GF-D8 (cell line): ENCODE measurements at places on chromosomes 6 and 20.

DNA sequence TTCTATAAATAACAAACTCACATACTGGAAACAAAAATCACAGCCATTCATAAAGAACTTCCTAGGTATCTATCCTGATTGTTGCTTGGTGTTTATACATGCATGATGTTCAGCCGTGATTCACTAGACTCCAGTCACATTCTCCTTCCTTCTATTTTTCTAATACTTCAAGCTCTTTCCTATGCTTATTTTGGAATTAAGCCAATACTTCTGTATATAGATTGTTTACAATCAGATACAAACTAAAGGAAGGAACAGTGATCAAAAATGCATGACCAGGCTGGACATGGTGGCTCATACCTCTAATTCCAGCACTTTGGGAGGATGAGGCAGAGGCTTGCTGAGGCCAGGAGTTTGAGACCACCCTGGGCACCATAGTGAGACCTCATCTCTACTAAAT is 377.5 kb upstream of the IRAK1BP1 start:
- DNase-seq, result no peak

- no peak for DNase-seq
These were observed 43.2 kb upstream of the NOTCH4 start for GRCh38 chr6:32267035-32267434.

DNA sequence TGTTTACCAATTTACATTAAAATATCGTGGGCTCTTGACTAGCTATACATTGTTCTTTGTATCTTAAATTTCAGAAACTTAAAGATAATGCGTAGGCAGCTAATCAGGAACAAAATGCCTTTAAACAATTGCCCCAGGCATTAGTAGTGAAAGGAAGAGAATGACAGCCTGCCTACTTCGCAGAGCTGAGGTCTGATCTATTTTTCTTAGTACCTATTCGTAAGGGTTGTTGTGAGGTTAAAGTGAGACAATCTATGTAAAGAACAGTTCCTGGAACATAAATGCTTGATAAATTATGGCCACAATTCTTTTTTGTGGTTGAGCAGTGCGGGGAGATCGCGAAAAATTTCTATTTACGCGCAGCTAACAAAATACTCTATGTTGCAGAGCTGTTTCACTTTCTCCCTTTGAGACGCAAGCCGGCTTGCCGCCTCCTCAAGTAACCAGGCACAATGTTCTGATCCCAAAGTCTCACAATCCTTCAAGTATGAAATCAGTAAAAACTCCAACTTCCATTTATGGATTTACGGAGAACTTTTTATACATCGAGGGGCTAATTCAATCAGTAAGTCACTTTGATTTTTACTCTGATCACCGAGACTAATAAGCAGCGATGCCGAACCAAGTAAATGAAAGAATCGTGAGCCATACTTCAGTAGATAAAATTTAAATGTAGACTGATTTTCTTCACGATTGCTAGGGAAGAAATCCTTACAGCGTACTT is 878 bp upstream of the PNRC1 start:
- DNase-seq, result no peak

DNA sequence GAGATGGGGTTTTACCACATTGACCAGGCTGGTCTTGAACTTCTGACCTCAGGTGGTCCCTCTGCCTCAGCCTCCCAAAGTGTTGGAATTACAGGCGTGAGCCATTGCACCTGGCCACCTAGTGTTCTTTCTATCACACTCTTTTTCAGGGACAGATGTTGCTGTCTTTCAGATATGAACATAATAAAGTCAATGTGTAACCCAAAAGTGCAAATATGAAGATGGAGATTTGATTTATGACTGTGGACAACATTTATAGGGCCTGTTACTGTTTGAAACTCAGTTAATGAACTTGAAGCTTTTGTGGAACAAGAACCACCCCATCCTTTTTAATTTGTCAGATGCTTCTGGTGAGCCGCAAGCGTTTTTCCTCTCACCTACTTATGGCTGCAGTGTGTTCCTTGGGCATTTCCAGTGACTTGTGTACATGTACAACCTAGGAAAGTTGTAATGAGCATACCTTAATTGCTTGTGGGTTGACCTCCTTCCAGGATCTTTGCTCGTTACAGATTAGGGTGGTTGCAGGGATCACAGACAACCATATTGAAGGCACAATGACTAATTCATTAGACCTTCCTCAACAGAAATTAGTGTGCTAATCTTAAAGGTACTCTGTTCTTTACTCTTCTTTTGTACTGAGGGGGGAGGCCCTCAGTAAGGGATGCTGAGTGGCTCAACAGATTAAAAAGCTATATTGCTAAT is 6.8 kb downstream of the TBPL1 start:
- no peak for DNase-seq

DNA sequence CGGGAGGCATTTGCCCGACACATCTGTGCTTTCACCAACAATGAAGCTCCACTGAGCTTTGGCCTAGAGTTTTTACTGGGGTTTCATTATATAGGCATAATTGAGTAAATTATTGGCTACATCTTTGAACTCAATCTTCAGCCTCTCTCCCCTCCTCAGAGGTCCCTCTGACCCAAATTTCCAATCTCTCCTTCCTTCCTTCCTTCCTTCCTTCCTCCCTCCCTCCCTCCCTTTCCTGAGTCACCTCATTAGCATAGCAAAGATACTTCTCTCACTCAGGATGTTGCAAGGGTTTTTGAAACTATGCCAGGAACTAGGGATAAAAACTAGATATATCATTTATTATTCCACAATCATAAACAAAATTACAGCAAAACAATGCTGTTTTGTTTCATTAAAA is 238.2 kb upstream of the PRND start:
- no peak for DNase-seq

GRCh38 chr6:138651491-138651890 is 122.1 kb upstream of the CCDC28A start:
- DNase-seq, result no peak
